ENCODE measurements at places on chromosomes 6 and 20. TPM values are rescaled to one million over a fixed set of nuclear protein-coding genes. Genes with fewer than 3 reads are reported as not detected.

PIM1 gene
- 5.5 TPM for polyA plus RNA-seq

OOEP gene
- polyA plus RNA-seq, result 0.22 TPM

SUMO4 gene
- polyA plus RNA-seq, result not detected

CRYBG1 gene
- 2.3 TPM for polyA plus RNA-seq

C2 gene
- 522 TPM for polyA plus RNA-seq

ADGB gene
- not detected for polyA plus RNA-seq

COL11A2 gene
- polyA plus RNA-seq, result 0.15 TPM

BHLHE23 gene
- not detected for polyA plus RNA-seq

WFDC5 gene
- not detected for polyA plus RNA-seq

PAX1 gene
- not detected for polyA plus RNA-seq

PTK7 gene
- 0.67 TPM for polyA plus RNA-seq

SLC32A1 gene
- not detected for polyA plus RNA-seq

FOXQ1 gene
- not detected for polyA plus RNA-seq

CALHM5 gene
- polyA plus RNA-seq, result 0.44 TPM

NRN1 gene
- 2.9 TPM for polyA plus RNA-seq

HLA-DMA gene
- polyA plus RNA-seq, result 15.1 TPM

Measured in liver (tissue), 10 donors.